ENCODE measurements at places on chromosomes 6 and 20.

- DNase-seq: no peak
Observed at GRCh38 chr6:15854826-15855710, 192.2 kb upstream of the DTNBP1 start.

GRCh38 chr6:15089569-15090144 lies 156.2 kb upstream of the JARID2 start:
- DNase-seq: no peak

GRCh38 chr6:7919871-7920270 lies 9.3 kb upstream of the TXNDC5 start:
- peak; percentile 79 for DNase-seq

DNA sequence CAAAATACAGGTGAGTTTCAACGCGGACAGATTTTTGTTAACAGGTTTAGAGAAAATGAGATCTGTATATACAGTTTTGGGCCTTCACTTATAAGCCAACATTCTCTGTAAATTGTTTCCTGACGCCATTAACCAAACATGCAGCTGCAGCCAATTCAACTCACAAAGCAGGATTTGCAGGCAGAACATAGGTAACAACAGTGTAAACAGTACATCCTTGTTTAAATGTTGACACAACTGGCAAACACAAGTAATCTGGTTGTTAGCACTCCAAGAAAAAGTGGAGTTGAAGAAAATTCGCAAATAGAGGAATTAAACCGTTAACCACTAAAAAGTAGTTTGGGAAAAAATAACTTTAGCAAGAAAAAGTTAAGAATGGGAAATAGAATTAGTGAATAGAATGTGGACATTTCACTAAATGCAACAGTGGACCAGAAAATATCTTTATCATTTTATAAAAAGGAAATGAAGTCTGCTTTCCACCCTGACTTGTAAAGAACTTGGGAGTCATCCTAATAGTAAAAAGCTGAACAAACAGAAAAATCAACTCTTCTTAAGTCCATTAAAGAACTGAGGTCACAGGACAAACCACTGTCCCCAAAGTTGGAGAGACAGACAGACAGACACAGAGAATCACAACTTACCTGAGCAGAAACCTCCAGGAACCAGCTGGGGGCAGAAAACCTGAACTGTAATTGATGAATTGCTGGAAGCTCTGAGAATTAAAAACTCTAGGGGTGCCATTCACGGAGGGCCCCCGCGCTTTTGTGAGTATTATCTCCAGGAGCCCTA lies 10.1 kb downstream of the SMIM28 start:
- DNase-seq: no peak

DNA sequence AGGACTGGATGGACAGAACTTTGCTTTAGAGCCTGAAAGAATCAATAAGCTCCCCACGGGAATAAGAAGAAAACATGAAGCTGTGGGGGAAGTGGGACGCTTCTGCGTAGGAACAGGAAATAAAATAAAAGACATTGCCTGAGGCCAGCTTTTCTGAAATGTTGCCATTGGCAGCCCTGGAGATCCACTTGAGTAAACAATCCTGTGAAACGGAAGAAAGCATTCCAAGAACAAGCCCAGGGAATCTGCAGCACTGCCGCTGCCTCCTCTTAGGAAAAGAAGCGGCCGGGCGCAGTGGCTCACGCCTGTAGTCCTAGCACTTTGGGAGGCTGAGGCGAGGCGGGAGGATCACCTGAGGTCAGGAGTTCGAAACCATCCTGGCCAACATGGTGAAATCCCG lies 182.3 kb upstream of the RALGAPA2 start:
- no peak for DNase-seq

GRCh38 chr6:20213271-20213798 lies 1.1 kb upstream of the MBOAT1 start:
- no peak for DNase-seq
